ENCODE measurements at places on chromosomes 13 and 19. TPM values are rescaled to one million over a fixed set of nuclear protein-coding genes. Genes with fewer than 3 reads are reported as not detected.
A peak's percentile ranks its signal among the peaks of the same experiment; 100 is the strongest.

- H3K4me3 ChIP-seq = peak overlapping the region; percentile 88
- peak overlapping the region; percentile 81 for H3K27ac ChIP-seq
- peaks cover 13% of the 10 kb centered on the region for H3K36me3 ChIP-seq
- no peak for DNase-seq
- H3K4me1 ChIP-seq = peaks cover 29% of the 10 kb centered on the region
Observed at GRCh38 chr19:47274891-47275761, 441 bp downstream of the INAFM1 start.

DNA sequence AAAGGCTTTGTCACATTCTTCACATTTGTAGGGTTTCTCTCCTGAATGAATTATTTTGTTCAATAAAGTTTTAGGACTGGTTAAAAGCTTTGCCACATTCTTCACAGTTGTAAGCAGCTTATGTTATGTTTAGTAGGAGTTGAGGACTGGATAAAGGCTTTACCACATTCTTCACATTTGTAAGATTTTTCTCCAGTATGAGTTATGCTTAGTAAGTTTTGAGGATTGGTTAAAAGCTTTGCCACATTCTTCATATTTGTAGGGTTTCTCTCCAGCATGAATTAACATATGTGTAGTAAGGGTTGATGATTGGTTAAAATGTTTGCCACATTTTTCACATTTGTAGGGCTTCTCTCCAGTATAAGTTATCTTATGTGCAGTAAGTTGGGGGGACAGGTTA, 79.9 kb downstream of the ZNF431 start:
- DNase-seq = no peak
- no peaks in the 10 kb centered on the region for H3K36me3 ChIP-seq
- no peak overlapping the region for H3K27ac ChIP-seq
- H3K27me3 ChIP-seq = no peaks in the 10 kb centered on the region

- peaks cover 37% of the 10 kb centered on the region for H3K4me1 ChIP-seq
- DNase-seq = no peak
- no peak overlapping the region for H3K4me3 ChIP-seq
- no peak overlapping the region for H3K27ac ChIP-seq
- peaks cover 4% of the 10 kb centered on the region for H3K27me3 ChIP-seq
Observed at GRCh38 chr13:30569901-30570576, 47.7 kb upstream of the USPL1 start.

GRCh38 chr13:46726347-46726746, 70.6 kb downstream of the ESD start:
- H3K4me1 ChIP-seq = peaks cover 20% of the 10 kb centered on the region
- no peak for DNase-seq
- H3K27ac ChIP-seq = no peak overlapping the region
- H3K4me3 ChIP-seq = no peak overlapping the region

DNA sequence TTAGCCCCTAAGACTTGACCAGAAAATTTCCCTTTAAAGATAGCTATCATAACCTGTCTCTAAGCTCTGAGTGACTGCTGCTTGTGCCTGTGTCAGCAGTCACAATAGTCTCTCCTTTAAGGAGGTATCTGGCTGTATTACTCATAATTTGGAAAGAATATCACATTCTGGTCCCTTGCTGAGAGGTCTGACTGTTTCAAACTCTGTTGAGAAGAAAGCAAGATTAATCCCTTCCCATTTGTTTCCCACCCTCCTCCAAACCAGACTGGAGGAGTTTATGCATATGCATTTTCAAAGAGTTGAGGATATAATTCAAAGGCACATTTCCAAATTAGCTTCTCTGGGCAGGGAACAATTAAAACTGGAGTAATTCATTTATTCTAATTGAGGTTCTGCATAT, 2.3 kb downstream of the HTR2A start:
- peaks cover 62% of the 10 kb centered on the region for H3K27me3 ChIP-seq
- peak overlapping the region; percentile 21 for H3K4me3 ChIP-seq
- DNase-seq = no peak
- peaks cover 7% of the 10 kb centered on the region for H3K4me1 ChIP-seq

Gene NLRP9
- total RNA-seq = not detected

Gene S1PR5
- total RNA-seq = not detected

Gene ATP5F1D
- total RNA-seq = 234 TPM

Gene PRSS57
- not detected for total RNA-seq

Gene POLRMT
- total RNA-seq = 104 TPM

Data from activated T-helper 1 cell treated with anti-CD3 and anti-CD28 coated beads, Interleukin-12 subunit alpha, Interleukin-12 subunit beta, Interleukin-2, Interleukin-4 antibody, amounts not matched to agents 30 ng/mL and 10 ng/mL and 1 ng/mL, durations not matched to agents 14 hours and 24 hours and 36 hours (primary cell).